ENCODE measurements at places on chromosomes 3 and 15. TPM values are rescaled to one million over a fixed set of nuclear protein-coding genes. Genes with fewer than 3 reads are reported as not detected.
A peak's percentile ranks its signal among the peaks of the same experiment; 100 is the strongest.

- DNase-seq = no peak
Measured at GRCh38 chr3:161038725-161039124, 66.4 kb downstream of the B3GALNT1 start.

DNA sequence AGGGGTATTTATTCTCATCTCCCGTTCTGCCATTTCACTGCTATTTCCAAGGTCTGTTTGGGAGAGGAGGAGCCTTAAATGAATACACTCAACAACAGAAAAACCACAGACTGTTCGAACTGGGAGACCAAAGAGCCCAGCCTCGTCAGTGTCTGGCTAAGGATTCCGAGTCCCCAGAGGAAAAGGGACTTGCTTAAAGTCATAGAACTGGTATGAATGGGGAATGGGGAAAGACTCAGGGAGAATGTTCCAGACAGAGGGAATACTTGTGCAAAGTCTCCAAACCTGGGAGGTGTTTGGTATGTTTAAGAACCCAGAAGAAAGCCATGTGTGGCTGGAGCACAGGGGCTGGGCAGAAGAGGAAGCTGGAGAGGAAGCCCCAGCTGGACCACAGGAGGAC is 46.9 kb downstream of the FAM43A start:
- DNase-seq = no peak

- no peak for DNase-seq
Measured at GRCh38 chr3:55750525-55750924, 263.4 kb upstream of the WNT5A start.

GRCh38 chr15:75309711-75310110 is 26.2 kb upstream of the COMMD4 start:
- no peak for DNase-seq

GRCh38 chr15:69666921-69667811 is 214.5 kb downstream of the RPLP1 start:
- no peak for DNase-seq

The PHLDB2 gene
- total RNA-seq = 2.7 TPM

The ZNF502 gene
- 1.7 TPM for total RNA-seq

DNA sequence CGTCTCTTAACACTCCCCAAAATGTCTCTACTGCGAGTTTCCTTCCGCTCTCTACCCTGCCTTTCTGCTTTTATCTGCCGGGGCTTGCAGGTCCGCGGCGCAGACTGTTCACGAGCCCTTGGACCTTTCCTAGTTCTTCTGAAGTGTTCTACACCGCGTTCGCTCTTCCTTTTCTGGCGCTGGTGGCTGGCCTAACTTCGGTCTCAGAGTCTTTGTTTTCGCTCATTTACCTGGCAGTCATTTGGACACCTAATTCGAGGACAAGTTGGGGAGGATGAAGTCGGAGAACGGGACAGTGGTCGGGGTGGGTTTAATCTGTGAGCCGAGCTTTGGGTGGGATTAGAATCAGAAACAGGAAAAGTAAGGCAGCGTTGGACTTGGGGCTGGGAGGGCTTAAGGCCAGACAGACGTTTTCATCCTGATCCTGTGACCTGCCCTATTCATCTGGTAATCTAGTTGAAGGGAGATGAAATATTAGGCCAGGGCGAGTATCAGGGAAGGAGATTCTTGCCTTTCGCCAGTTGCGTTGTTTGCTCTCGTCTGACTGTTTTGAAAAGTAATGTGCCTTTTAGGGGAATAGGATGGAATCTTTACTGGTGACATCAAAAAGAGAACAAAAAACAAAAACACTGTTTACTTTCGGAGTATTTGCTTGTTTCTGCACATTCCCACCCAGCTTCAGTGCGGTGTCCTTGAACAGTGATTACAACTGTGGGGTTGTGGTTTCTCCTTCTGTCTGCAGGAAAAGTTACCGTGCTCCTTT is 1.8 kb downstream of the DIPK2A start:
- DNase-seq = peak; percentile 83

The RLBP1 gene
- total RNA-seq = not detected

The GABRR3 gene
- total RNA-seq = not detected

GRCh38 chr3:115626006-115626409 is 2.7 kb downstream of the GAP43 start:
- DNase-seq = no peak

- no peak for DNase-seq
Measured at GRCh38 chr3:21562243-21562642, 188.8 kb downstream of the ZNF385D start.

The GOLGA8G gene
- total RNA-seq = not detected

- no peak for DNase-seq
Measured at GRCh38 chr15:64687172-64687571, 88.2 kb downstream of the RBPMS2 start.

- DNase-seq = no peak
Measured at GRCh38 chr3:30680789-30681648, 74.6 kb downstream of the TGFBR2 start.

The SLC9C1 gene
- not detected for total RNA-seq

GRCh38 chr15:96402403-96402802 is 71.9 kb downstream of the NR2F2 start:
- DNase-seq = no peak

- DNase-seq = no peak
Measured at GRCh38 chr3:110815008-110815583, 256.5 kb upstream of the NECTIN3 start.

The BTLA gene
- total RNA-seq = 43.1 TPM

GRCh38 chr3:9951126-9951525 is 1.1 kb downstream of the PRRT3 start:
- DNase-seq = no peak

DNA sequence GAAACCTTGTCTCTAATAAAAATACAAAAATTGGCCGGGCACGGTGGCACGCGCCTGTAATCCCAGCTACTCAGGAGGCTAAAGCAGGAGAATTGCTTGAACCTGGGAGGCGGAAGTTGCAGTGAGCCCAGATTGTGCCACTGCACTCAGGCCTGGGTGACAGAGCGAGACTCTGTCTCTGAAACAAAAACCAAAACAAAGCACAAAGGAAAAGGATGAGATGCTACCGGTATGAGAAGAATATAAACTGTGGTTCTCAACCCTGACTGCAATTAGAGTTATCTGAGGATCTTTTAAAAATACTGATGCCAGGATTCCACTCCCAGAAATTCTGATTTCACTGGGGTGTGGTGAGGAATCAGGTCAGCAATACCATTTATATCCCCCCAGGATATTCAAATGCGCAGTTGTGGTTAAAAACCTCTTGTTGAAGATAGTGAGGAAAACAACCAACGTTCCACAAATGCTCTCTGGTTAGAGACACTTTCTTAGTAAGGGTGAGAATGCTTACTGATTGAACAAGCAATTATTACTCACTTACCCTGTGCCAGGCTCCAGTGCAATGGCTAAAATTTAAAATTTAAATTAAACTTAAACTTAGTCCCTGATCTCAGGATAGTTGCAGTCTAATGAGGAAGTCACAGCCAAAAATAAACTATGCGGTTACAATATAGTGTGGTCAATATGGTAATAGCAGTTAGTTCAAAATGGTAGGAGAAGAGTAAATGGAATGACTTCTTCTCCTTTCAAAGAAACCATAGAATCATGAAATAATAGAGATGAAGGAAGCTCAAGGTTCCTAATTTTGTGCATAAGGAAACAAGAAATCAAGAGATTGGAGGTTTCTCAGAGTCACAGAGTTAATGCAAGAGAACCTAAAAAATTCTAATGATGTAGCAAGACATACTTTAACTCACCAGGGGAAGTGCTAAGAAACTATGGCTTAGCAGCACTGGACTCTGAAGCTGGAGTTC is 109.5 kb downstream of the SSR3 start:
- DNase-seq = no peak

The IQSEC1 gene
- total RNA-seq = 70.4 TPM

DNA sequence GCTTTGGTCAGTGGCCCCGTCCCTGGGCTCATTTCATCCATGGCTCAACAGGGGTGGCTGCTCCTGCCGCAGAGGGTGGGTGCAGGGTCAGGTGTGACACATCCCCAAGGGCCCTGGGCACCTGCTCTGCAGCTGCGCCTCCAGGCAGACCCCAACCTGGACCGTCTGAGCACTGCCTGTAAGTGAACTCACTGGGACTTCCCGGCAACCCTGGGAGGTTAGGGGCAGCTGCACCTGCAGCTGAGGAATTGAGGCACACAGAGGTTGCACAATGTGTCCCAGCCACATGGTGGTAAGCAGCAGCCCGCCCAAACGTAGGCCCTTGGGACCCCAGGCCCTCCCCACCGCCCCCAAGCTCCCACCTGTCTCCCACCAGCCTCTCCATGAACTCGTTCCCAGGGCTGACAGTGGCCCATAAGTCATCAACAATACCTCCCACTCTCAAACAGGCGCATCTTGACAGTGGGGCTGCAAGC is 55.1 kb downstream of the PLXNA1 start:
- no peak for DNase-seq

GRCh38 chr3:32818229-32818969 is 602 bp downstream of the TRIM71 start:
- no peak for DNase-seq

GRCh38 chr3:25568525-25569078 is 96.1 kb downstream of the TOP2B start:
- no peak for DNase-seq

The NEK11 gene
- total RNA-seq = 1.1 TPM

DNA sequence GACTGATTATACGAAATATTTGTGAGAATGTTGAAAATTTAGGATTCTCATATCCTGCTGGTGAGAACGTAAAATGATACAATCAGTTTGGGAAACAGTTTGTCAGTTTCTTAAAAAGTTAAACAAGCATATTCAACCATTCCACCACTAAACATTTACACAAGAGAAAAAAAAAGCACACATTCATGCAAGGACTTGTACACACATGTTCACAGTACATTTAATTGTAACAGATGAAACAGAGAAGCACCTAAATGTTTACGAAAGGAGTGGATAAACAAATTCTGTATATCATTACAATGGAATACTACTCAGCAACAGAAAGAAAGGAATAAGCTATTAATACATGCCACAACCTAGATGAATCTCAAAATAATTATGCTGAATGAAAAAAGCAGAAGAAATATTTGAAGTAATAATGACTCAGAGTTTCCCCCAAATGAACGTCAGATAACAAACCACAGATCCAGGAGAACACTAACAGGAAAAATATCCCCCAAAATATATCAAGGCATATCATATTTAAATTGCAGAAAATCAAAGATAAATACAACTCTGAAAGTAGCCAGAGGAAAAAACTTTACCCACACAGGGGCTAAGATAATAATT is 14.3 kb downstream of the ANKRD28 start:
- no peak for DNase-seq

The ARGFX gene
- total RNA-seq = not detected

GRCh38 chr3:16496008-16496407 is 17.5 kb downstream of the RFTN1 start:
- DNase-seq = peak; percentile 39

- DNase-seq = no peak
Measured at GRCh38 chr3:191460360-191460759, 603 bp upstream of the PYDC2 start.

GRCh38 chr3:184177331-184177731 is 2.7 kb downstream of the AP2M1 start:
- DNase-seq = no peak

The CLDN16 gene
- total RNA-seq = not detected

- DNase-seq = peak; percentile 61
Measured at GRCh38 chr3:32432711-32433530, 41.3 kb downstream of the CMTM7 start.

The CCR3 gene
- total RNA-seq = not detected

GRCh38 chr3:169665264-169666075 is 2.0 kb upstream of the MECOM start:
- no peak for DNase-seq

The GPR27 gene
- total RNA-seq = 1.0 TPM

- peak; percentile 39 for DNase-seq
Measured at GRCh38 chr3:71127052-71127831, 456.3 kb downstream of the FOXP1 start.

GRCh38 chr3:152011812-152012735 is 138.6 kb downstream of the SUCNR1 start:
- DNase-seq = no peak

The FMN1 gene
- 0.12 TPM for total RNA-seq

The VGLL3 gene
- total RNA-seq = not detected

The OR5K2 gene
- not detected for total RNA-seq

GRCh38 chr3:152185891-152186630 is 82.7 kb upstream of the MBNL1 start:
- no peak for DNase-seq

DNA sequence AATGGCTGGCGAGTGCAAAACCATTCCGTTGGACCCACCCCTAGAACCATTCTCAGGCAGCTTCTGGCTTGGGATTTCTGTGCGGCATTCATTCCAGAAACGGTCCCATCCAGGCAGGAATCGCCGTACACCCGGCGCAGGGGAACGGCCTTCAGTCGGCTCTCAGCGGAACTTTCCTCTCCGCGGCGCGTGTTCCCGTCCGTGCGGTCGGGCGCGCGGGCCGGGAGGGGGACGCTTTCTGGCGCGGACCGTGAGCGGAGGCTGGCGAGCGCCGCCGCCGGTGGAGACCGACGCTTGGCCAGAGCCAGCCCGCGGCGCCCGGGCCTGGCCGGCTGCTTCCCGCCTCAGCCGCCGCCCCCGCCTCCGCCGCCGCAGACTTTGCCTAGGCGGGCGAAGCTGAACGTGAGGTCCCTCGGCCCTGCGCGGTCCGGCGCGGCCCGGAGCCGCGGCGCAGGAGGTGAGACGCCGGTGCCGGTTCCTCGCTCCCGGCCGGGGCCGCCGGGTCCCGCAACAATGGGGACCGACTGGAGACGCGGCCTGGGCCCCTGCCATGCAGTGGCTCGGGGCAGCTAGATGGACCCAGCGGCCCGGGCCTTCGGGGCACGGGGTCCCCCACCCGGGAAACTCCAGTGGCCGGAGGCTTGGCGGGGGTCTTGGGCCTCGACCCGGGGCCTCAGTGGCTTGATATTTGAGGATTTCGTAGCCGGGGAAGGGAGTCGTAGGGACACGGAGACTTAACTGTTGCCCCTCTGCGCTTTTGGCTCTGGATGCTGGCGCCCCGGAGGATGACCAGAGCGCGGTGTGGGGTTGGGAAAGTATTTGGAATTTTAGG is at the start of gene RAD54L2:
TSS of gene RAD54L2 (plus strand) at position 261 of the 832 bp plus-strand sequence. CDS start 51,702 bp downstream, outside the sequence.
- DNase-seq = peak; percentile 72

DNA sequence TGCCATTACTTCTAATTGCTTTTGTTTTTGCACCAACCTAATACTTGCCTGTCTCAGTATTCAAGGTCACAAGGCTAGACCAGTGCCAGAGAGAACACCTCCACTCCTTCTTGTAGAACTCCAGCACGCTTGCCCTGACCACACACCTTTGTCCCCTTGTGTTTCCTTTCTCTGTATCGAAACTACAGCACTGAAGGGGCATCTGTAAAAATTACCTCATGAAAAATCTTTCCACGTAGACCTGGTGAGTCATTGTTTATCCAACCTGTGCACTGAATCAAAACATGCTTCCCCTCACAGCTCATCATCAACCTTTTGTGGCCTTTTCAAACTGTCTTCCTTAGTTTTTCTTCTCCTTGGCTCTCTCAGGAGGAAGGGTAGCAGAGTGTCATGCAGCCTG is 259.5 kb downstream of the THRB start:
- no peak for DNase-seq

- no peak for DNase-seq
Measured at GRCh38 chr3:4591669-4592068, 98.5 kb downstream of the ITPR1 start.

DNA sequence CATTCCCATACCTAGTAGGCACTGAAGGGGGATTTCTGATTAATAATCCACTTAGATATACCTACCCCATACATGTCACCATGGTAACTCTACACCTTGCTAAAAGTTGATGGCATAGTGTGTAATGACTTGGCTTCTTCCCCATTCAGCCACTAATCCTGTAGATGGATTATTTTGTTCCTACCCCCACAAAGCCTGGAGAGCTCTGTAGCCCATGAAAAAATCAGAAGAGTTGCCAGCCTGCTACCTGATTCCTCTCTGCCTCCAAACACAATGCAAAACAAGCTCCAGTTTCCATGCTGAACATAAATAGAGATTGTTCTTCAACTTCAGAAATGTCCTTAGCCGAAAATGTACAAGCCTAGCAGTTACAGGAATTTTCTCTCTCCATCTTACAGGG is 98.9 kb upstream of the PFN2 start:
- DNase-seq = no peak

All from activated CD4-positive, alpha-beta T cell treated with anti-CD3 and anti-CD28 coated beads, Interleukin-2, amount 10 ng/mL, durations not matched to agents 7 days and 5 days (primary cell).